SK-MEL-5 (cell line): ENCODE measurements at places on chromosomes 7 and 10. TPM values are rescaled to one million over a fixed set of nuclear protein-coding genes. Genes with fewer than 3 reads are reported as not detected.

HOXA2 gene
- total RNA-seq: 0.21 and 0.67 TPM in 2 replicates

EXOC4 gene
- 62.0 and 70.3 TPM in 2 replicates for total RNA-seq

CLEC5A gene
- total RNA-seq: not detected in 2 replicates

ACHE gene
- total RNA-seq: 1.5 and 1.8 TPM in 2 replicates
